ENCODE measurements at places on chromosomes 7 and 10. TPM values are rescaled to one million over a fixed set of nuclear protein-coding genes. Genes with fewer than 3 reads are reported as not detected.

- H3K27ac ChIP-seq: no peak overlapping the region
- no peak for DNase-seq
- H3K4me3 ChIP-seq: no peak overlapping the region
- no peaks in the 10 kb centered on the region for H3K27me3 ChIP-seq
Measured at GRCh38 chr7:69735582-69735981, 137.3 kb downstream of the AUTS2 start.

DNA sequence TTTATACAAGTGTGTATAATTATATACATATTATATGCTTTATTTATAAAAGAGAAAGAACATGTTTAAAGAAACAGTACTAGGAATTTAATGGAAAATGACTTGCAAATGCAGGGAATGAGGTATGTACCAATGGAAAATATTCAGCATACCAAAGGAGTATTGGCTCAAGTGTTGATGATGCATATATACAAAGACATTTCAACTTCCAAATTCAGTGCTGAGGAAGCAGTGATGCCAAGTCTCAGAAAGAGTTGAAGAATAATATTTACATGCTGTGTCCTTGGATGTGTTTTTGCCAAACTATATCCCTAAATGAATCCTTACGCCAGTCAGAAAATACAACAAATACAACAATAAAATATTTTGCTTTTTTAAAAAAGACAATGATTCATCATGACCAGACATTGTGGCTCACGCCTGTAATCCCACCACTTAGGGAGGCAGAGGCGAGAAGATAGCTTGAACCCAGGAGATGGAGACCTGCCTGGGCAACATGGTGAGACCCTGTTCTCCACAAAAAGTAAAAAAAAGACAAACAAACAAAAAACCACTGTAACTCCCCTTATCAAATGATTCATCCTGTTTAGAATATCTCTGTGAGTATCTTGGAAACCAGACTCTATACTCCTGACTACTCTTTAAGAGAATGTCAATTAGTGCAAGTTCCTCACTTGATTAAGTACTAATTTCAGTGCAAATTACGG is 157.2 kb downstream of the CHRM2 start:
- no peaks in the 10 kb centered on the region for H3K4me1 ChIP-seq
- no peak overlapping the region for H3K27ac ChIP-seq
- no peak overlapping the region for H3K4me3 ChIP-seq
- H3K27me3 ChIP-seq: no peaks in the 10 kb centered on the region

- no peak overlapping the region for H3K27ac ChIP-seq
- no peak overlapping the region for H3K4me3 ChIP-seq
- DNase-seq: peak; percentile 50
- peaks cover 12% of the 10 kb centered on the region for H3K27me3 ChIP-seq
- no peaks in the 10 kb centered on the region for H3K4me1 ChIP-seq
Measured at GRCh38 chr7:45183711-45184210, 26.2 kb downstream of the RAMP3 start.

GRCh38 chr10:73956476-73957359 is 41.2 kb upstream of the VCL start:
- H3K4me1 ChIP-seq: peaks cover 46% of the 10 kb centered on the region
- peak; percentile 81 for DNase-seq
- peak overlapping the region; percentile 88 for H3K27ac ChIP-seq
- no peaks in the 10 kb centered on the region for H3K27me3 ChIP-seq
- no peak overlapping the region for H3K4me3 ChIP-seq

GRCh38 chr7:15848901-15849300 is 162.4 kb upstream of the MEOX2 start:
- H3K4me3 ChIP-seq: no peak overlapping the region
- no peak for DNase-seq
- no peak overlapping the region for H3K27ac ChIP-seq

DNA sequence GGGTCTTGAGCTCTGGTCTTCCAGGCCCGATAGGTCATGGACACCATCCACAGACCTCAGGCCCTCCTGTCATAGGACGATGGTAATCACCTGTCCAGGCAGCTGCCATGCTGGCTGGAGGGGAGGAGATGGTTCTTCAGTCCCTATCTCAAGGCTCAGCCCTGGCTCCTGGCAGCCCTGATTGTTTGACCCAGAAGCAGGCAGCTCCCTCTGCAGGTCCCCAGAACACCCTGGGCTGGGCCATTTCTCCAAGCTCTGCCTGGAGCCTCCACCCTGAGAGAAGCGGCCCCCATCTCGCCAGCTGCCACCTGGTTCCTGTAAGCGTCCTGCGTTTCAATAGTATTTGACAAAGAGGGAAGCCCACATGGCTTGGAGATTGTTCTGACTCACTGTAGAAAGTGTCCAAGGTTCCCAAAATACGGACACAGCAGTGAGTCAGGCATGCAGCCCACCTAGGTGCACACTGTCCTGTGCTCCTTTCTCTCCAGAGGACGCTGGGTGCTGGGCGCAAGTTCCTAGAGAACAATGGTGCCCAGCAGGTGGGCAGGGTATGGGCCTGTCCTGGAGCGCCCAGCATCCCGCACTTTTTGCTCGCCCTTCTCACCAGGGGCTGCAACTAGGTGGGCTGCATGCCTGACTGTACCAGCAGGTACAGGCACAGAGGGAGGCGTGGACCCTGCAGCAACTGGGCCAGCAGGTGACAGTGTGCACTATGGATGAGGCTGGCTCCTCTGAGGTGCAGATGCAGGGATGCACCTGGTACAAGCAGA is 72.4 kb upstream of the EBF3 start:
- H3K27me3 ChIP-seq: no peaks in the 10 kb centered on the region
- DNase-seq: peak; percentile 48
- no peak overlapping the region for H3K4me3 ChIP-seq

GRCh38 chr7:80940539-80941207 is 21.8 kb upstream of the SEMA3C start:
- no peaks in the 10 kb centered on the region for H3K27me3 ChIP-seq
- no peaks in the 10 kb centered on the region for H3K4me1 ChIP-seq

DNA sequence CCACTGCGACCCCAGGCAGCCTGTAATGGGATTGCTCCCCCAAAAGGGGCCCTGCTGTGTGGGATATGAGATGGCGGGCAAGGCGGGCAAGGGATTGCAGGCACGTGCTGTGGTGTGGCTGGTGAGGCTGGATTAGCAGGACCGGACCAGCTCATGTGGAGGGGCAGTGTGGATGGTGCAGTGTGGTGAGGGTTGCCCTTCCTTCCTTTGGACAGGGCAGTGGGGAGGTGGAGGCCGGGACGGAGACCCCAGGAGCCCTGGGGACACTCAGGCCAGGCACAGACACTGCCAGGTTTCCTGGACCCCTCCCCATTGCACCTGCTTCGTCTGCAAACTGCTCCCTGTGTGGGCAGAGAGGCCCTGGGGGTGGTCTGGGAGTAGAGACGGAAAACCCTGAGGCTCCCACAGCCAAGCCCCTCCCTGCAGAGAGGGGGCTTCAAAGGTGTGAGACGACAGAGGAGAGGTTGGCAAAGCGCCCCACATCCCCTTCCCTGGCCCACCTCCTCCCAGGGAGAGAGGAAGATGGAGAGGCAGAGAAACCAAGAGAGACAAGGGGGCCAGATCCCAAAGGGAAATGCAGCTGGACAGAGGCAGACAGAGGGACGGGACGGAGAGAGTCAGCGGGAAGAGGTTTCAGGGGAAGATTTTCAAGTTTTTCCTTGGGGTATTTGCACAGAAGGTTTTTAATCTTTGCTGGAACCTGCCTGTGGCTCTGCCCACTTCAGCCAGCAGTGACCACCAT is 89.2 kb downstream of the MICALL2 start:
- H3K4me1 ChIP-seq: peaks cover 6% of the 10 kb centered on the region
- H3K36me3 ChIP-seq: no peaks in the 10 kb centered on the region
- no peak overlapping the region for H3K4me3 ChIP-seq
- H3K27me3 ChIP-seq: peaks cover 24% of the 10 kb centered on the region
- DNase-seq: no peak

GRCh38 chr10:79239275-79239779 is 107.9 kb upstream of the PPIF start:
- H3K4me1 ChIP-seq: peaks cover 94% of the 10 kb centered on the region
- no peaks in the 10 kb centered on the region for H3K36me3 ChIP-seq
- H3K27ac ChIP-seq: peak overlapping the region; percentile 90
- peak; percentile 83 for DNase-seq
- H3K27me3 ChIP-seq: no peaks in the 10 kb centered on the region
- no peak overlapping the region for H3K4me3 ChIP-seq

DNA sequence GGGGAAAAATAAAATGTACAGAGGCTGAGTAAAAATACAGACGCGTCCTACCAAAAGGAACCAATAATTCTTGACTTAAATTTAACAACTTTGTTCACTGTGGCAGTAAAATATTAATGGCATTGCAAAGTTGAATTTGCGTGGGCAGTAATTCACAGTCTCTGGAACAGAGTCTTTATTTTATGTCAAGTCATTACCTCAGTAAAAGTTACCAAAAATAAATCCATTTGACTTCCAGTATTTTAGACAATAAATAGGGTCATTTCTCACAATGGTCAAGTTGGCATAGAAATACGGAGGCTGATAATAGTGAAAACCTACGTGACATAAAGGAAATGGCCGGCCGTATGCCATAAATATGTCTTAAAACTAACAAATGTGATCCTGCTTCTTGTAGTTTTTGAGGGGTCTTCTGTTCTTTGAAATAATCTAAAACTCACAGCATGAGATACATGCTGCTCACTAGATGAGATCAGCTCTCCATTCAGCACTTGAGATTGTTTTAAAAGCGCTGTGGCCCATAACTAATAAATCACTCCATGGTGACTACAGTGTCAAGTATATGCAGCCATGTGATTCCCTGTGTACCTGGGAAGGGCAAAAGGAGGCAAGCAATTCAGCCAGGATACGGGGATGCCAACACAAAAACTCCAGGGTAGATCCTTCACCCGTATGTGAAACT is 75.3 kb downstream of the DOCK4 start:
- no peak overlapping the region for H3K4me3 ChIP-seq
- no peak overlapping the region for H3K27ac ChIP-seq
- no peak for DNase-seq

DNA sequence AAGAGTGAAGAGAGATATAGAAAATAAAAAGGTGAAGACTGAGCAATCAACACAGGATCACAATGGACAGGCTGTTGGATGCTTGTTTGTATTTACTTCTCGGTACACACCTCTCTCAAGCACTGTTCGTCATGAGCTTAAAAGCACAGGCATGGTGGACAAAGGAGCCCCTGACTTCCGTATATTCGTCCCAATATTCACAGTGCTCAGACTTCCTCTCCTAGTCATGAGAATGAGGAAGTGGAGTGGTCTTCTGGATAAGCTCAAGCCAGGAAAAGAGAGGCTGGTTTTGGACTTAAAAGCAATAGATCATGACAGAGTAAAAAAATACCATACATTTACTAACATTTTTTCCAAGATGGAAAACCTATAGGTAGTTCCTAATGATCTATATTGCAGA is 172.5 kb downstream of the SORCS1 start:
- H3K4me3 ChIP-seq: no peak overlapping the region
- no peaks in the 10 kb centered on the region for H3K4me1 ChIP-seq

DNA sequence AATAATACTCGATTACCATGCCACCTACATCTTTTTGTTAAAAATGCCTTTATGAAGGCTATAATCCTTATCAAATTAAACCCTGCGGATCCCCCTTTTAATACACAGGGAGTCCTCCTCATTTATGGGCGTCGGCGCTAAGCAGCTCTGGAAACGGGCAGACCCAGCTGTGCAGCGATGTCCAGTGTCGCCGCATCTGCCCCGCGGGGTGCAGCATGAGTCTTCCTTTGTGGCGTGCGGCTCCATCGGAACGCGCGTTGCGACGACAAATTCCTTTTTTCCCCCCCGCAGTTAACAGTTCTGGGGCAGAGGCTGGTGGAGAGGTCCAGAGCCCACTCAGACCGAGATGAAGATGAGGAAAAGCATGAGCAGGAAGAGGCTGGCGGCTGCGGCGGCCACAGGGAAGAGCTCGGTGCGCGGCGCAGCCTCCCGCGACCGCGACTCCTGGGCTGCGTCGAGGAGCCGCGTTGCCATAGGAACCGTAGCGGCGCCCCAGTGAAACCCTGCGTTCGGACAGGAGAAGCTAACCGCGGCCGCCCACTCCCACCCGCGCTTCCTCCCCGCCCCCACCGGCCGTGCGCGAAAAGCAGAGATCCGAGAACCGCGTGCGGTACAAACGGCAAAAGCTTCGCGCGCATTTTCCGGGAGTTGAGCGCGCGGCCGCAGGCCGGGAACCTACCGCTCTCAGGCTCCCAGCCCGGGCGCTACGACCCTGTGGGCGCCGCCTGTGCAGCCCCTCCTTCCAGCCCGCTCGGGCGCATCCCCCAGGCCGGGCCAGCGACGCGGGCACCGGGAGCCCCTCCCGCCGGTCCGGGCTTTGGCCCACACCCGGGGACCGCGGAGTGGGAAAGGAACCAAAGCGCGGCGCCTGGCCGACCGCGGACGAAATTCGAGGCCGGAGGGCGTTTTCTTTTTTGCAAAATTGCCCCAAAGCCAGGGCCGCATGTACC is 130.6 kb downstream of the SPAG6 start:
- H3K4me3 ChIP-seq: peak overlapping the region; percentile 58
- no peaks in the 10 kb centered on the region for H3K36me3 ChIP-seq
- H3K27ac ChIP-seq: no peak overlapping the region
- no peak for DNase-seq
- peaks cover 35% of the 10 kb centered on the region for H3K27me3 ChIP-seq
- peaks cover 24% of the 10 kb centered on the region for H3K4me1 ChIP-seq

DNA sequence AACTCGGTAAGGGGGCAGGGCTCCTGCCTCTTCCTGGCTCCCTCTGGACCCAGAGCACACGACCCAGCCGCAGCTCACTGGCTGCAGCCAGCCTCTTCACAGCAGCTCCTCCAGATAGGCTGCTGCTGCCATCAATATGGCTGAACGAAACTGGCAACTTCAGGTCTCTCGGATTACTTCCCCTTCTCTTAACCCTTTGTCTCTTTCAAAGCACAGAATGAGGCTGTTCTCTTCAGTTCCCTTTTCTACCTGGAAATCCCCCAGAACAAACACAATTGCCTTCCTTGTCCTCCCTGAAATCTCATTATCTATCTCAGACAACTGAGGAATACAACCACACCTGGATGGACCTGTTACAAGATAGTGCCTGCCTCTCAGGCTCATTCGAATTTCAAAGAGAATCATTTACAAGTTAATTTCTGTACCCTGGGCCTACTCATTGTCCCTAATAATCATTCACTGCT is 193.4 kb upstream of the MBL2 start:
- no peaks in the 10 kb centered on the region for H3K4me1 ChIP-seq
- no peaks in the 10 kb centered on the region for H3K36me3 ChIP-seq
- no peak overlapping the region for H3K4me3 ChIP-seq
- DNase-seq: no peak
- H3K27me3 ChIP-seq: no peaks in the 10 kb centered on the region
- H3K27ac ChIP-seq: no peak overlapping the region

GRCh38 chr10:84605802-84606201 is 277.4 kb downstream of the CCSER2 start:
- H3K27ac ChIP-seq: no peak overlapping the region
- no peaks in the 10 kb centered on the region for H3K36me3 ChIP-seq
- DNase-seq: no peak

- no peak overlapping the region for H3K27ac ChIP-seq
- H3K4me3 ChIP-seq: peak overlapping the region; percentile 35
- peaks cover 23% of the 10 kb centered on the region for H3K4me1 ChIP-seq
- no peaks in the 10 kb centered on the region for H3K36me3 ChIP-seq
- no peaks in the 10 kb centered on the region for H3K27me3 ChIP-seq
Measured at GRCh38 chr10:17811146-17811865, 2.2 kb downstream of the MRC1 start.

GRCh38 chr10:103736763-103737162 is 118.6 kb downstream of the SH3PXD2A start:
- no peak overlapping the region for H3K4me3 ChIP-seq
- H3K27ac ChIP-seq: no peak overlapping the region
- peaks cover 10% of the 10 kb centered on the region for H3K4me1 ChIP-seq

GRCh38 chr7:106891548-106892410 is 26.7 kb downstream of the PIK3CG start:
- no peak overlapping the region for H3K4me3 ChIP-seq
- no peak overlapping the region for H3K27ac ChIP-seq
- peaks cover 90% of the 10 kb centered on the region for H3K36me3 ChIP-seq
- H3K4me1 ChIP-seq: peaks cover 51% of the 10 kb centered on the region

The NXPH1 gene
- polyA plus RNA-seq: not detected

The GIMAP5 gene
- polyA plus RNA-seq: 70.2 TPM

The RSPH10B gene
- 0.54 TPM for polyA plus RNA-seq

The MRLN gene
- not detected for polyA plus RNA-seq

The AKR1C2 gene
- 0.91 TPM for polyA plus RNA-seq

The CPXM2 gene
- polyA plus RNA-seq: 3.7 TPM

Measured in spleen (tissue), 13 donors.